Heart left ventricle (tissue), 16 donors: ENCODE measurements at places on chromosomes 2 and 18. TPM values are rescaled to one million over a fixed set of nuclear protein-coding genes. Genes with fewer than 3 reads are reported as not detected.

DNA sequence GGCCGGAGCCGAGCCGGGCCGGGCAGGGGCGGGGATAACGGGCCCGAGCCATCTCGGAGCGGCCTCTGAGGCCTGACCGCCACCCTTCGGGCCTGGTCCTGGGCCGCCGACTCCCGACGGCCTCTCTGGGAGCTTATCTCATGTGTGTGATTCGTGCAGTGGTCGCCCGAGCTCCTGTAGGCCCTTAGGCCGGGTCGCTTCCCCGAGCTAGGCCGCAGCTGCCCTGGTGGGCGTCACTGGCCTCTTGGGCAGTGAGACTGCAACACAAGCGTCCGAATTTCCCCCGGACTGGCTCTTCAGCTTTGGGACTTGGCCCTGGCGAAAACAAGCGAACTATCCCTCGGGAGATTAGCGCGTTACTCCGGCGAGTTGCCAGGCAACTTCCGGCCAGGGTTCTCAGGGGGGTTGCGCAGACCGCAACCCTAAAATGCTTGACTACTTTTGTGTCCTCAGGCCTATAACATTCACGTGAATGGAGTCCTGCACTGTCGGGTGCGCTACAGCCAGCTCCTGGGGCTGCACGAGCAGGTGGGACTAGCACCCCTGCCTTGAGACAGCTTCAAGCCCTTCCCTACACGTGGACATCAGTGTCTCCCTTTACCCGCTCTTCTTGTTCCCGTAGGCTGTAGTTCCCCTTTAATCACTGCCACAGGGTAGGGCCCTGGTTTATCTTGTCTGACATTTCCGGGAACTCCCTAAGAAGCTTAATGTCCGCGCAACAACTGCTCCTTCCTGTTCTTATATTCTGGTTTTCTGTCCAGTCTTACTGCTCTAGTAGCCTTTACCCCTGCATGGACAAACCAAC lies 602 bp downstream of the SNX17 start:
- DNase-seq, result no peak

GRCh38 chr2:234997389-234997788 lies 45.6 kb downstream of the SH3BP4 start:
- no peak for DNase-seq

DNA sequence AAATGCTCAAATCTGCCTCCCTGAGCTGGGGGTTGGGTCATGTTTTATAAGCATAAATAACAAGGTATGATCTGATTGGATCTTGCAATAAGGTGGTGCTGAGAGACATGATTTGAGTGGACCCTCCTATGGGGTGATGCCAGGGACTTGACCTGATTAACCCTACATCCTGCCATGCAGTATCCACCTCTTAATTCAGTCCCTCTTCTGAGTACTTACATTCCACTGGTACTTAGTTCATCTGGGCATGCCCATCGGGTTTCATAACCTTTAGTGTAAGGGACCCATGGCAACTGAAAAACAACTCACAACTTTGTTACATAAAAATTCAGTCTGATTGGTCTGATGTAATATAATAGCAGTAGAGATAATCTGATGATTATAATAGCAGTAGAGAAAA lies 397.9 kb upstream of the HNMT start:
- no peak for DNase-seq

- DNase-seq, result no peak
Measured at GRCh38 chr2:118654945-118655344, 192.5 kb downstream of the EN1 start.

The LINC00305 gene
- not detected for polyA plus RNA-seq

DNA sequence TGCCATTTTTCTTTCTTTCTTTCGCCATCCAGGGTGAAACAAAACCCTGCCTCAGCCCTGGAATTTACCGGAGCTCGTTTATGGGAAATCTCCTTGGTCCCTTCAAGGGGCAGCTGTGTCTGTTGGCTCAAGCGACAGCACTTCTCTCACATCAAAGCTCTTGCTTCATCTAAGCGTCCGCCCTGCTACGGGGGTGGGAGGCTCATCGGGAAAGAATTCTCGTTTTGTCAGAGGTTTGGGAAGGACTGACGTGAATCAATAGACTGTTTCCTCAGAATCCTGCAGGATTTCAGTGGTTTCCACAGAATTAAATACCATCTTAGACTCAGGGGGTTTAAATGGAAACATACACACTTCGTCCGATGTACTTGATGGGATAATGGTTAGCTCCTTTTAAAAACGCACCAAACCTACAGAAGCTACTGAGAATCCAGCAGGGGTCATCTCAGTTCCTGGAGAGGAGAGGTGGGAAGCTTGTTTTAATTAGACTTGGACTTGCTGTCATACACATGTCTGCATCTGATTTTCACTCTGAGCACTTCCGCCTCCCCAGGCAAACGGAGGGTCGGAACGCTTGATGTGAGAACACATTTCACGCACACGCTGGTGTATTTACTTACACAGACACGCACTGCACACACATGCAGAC lies 91.6 kb downstream of the ASB1 start:
- no peak for DNase-seq

GRCh38 chr2:159516241-159516758 lies 100.0 kb downstream of the BAZ2B start:
- DNase-seq, result no peak

The SLC19A3 gene
- 0.91 TPM for polyA plus RNA-seq

- no peak for DNase-seq
Measured at GRCh38 chr2:51231071-51231470, 199.1 kb upstream of the NRXN1 start.

The COMMD1 gene
- 99.5 TPM for polyA plus RNA-seq

The CYP27C1 gene
- not detected for polyA plus RNA-seq

The LONRF2 gene
- 2.4 TPM for polyA plus RNA-seq

DNA sequence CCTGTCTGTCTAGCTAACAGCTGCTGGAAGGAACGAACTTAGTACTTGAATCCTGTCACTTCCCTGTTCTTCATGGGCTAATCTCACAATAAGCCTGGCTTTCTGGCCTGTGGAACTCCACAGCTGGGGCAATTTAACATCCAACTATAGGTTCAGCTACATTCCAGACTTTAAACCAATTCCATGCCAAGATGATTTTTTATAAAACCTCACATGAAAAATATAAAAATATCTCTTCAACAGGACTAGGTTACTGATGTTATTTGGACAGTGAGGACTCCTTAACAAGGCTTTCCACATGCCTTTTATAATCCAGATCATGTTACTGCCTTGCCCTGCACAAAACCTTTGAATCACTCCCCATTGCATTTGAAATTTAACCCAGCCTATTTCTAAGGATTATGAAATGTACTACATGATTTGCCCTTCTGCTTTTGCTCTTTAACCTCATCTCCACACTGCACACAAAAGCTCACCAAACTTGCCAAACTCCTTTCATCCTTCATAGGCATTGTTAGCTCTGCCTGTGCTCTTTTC lies 863.2 kb upstream of the CHAC2 start:
- no peak for DNase-seq

- DNase-seq, result peak; percentile 8
Measured at GRCh38 chr2:120874888-120875275, 139.2 kb downstream of the GLI2 start.

- DNase-seq, result no peak
Measured at GRCh38 chr2:233766416-233766815, 6.3 kb downstream of the UGT1A1 start.

GRCh38 chr2:15354596-15355366 lies 206.4 kb downstream of the NBAS start:
- DNase-seq, result no peak

DNA sequence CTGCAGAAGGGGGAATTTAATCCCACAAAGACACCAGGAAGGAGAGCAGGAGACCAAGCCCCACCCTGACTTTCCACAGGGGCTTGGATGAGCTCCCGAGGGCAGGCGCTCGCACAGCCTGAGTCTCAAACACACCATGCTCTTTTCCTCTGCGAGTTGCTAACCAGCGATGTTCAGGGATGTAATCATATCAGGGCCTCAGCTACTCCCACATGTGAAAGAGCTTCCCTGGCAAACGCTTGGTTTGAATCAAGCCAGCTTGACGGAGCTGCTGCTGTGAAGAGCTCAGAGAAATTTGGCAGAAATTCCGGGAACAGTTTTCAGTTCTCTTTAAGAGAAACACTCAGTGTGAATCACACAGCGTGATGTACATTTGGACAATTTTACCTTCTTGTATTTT lies 385.8 kb downstream of the GALR1 start:
- no peak for DNase-seq
